D721Med (cell line): ENCODE measurements at places on chromosomes 3 and 15.
A peak's percentile ranks its signal among the peaks of the same experiment; 100 is the strongest.

- no peak for DNase-seq
Observed at GRCh38 chr15:40449275-40449674, 8.5 kb downstream of the BAHD1 start.

DNA sequence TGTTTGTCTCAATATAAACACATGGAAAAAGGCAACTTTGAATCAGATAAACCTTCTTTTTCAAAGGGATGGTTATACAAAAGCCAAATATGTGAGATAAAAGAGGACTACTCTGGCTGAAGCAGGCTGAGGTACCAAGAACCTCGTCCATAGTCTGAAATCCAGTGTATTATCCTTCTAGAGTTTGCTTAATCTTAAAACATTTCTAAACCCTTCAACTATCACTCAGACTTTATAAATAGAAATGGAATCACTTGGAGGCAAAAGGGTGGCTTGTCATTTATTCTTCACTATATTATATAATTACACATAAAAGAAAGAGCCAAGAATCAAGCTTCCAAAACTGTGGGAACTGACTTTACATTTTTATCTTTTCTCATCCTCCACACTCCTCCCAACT lies 303.6 kb downstream of the PLCL2 start:
- no peak for DNase-seq

- DNase-seq = peak; percentile 42
Observed at GRCh38 chr15:62622775-62623174, 419.8 kb upstream of the TPM1 start.

DNA sequence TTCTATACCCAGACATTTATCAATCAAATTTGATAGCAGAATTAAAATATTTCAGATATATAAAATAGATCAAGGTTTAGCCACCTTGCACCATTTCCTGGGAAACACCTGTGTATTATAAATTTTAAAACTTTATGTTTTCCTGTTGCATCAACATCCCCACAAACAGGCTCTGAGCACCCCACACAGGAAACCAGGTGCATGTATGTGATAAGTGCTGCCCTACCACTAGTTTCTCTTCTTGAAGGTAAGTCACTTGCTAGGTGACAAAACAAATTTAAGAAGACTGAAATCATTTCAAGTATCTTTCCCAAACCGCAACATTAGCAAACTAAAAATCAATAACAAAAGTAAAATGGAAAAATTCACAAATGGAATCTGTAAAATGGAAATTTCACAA lies 496.1 kb upstream of the CCDC54 start:
- DNase-seq = no peak

DNA sequence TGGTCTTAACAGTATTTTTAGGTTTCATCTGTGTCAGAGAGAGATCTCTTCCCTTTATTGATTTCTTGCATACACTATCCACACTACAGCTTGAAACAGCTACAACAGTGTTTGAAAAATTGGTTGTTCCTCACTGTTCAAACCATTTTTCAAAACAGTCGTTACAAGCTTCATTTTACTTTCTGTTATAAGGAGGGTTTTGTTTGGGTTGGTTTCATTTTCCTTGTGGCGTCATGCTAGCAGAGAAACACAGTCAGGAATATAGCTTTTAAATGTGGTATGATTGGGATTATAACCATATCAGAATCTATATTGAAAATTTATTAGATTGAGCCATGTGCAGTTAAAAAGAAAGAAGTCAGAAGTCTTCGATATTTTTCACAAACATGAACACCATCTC lies 400.6 kb downstream of the ZBTB20 start:
- DNase-seq = no peak

DNA sequence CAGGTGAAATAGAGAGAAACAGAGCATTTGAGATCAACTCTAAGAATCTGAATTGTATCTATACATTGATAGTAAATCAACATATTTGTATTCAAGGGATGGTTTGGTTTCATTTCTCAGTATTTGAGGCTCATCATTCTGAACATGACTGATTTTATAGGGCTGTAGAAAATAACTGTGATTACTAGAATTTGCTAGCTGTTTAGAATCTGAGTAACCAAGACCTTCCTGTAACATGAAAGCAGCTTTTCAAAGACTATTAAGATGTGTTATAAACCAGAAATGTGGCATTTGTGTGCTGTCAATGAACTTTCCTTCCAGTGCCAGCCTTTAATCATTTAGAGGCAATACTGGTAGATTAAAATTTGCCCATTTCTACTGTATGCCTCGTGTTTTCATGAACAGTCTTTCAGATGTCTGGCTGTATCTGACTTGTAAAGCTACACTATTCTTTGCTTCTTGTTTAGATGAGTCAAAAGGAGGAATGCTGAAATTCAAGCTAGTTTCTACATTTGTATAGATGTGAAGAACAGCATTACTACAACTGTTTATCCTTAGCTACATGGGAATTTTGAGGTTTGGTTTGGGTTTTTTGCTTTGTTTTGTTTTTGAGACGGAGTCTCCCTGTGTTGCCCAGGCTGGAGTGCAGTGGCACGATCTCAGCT lies 137.3 kb upstream of the BHLHE40 start:
- DNase-seq = no peak

DNA sequence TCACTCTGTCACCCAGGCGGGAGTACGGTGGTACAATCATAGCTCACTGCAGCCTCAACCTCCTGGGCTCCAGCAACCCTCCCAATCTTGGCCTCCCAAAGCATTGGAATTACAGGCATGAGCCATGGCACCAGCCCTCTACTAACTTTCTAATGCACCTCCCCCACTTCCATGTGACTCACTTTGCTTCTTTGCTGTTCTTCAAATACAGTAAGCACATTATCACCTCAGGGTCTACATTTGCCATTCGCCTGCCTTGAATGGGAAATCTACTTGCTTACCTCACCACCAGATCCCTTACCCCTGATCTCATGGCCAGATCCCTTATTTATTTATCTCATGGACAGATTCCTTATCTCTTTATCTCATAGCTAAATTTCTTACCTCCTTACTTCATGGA lies 235.3 kb downstream of the KCNMB2 start:
- no peak for DNase-seq

- DNase-seq = peak; percentile 75
Observed at GRCh38 chr3:44648564-44649229, at the start of gene ZNF35. TSS of gene ZNF35 (plus strand) at chr3:44648732. CDS start at chr3:44651068, 2,336 bp downstream.

- peak; percentile 70 for DNase-seq
Observed at GRCh38 chr3:14425581-14426304, 23.3 kb downstream of the SLC6A6 start.

DNA sequence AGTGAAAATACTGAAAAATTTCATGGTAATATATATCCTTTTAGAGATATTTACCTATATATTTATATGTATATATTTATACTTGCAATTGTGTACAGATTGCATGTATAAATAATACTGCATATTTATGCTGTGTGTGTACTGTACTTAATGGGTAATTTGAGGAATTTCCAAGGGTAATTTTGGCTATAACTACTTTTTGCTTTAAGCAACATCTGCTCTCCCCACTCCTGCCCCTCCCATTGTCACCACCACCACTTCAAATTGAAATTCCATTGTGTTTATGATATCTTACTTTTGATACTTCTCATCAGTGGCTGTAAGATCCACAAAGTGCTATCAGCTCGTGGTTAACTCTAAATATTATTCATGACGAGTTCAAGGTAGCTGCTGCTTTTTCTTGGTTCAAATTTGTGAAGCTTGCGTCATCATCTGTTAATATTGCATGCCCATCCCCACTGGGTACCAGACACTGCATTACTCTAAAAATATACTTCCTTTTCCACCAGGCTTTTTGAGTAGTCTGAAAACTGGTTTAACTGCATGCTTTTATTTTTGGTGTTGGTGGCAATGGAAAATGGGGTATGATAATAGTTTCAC lies 91.7 kb upstream of the MITF start:
- DNase-seq = no peak

DNA sequence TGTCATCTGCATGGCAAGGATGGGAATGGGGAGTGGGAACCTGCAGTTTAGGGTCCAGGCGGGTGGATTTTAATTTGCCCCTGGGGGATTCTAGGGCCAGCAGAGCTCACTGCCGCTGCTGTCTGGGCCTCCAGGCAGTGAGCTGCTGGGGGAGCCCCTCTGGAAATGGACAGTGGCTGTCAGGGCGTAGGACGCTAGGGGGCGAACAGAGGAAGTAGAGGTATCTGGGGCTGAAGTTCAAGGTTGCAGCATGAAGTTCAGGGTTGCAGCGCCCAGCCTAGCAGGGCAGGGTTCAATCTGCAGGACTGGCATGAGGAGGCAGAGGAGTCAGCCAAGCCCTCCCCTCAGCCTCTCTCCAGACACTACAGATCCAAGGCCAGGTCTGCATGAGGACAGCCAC lies 49.5 kb downstream of the APBA2 start:
- DNase-seq = no peak

GRCh38 chr3:78798266-78798832 lies 969.4 kb downstream of the ROBO1 start:
- no peak for DNase-seq

- no peak for DNase-seq
Observed at GRCh38 chr15:49625460-49626036, 4.7 kb downstream of the DTWD1 start.

GRCh38 chr3:170740726-170741591 lies 129.0 kb downstream of the RPL22L1 start:
- no peak for DNase-seq
